ENCODE measurements at places on chromosomes 16 and 17.

- no peak for DNase-seq
These were observed 142.0 kb upstream of the CORO6 start for GRCh38 chr17:29764748-29765147.

DNA sequence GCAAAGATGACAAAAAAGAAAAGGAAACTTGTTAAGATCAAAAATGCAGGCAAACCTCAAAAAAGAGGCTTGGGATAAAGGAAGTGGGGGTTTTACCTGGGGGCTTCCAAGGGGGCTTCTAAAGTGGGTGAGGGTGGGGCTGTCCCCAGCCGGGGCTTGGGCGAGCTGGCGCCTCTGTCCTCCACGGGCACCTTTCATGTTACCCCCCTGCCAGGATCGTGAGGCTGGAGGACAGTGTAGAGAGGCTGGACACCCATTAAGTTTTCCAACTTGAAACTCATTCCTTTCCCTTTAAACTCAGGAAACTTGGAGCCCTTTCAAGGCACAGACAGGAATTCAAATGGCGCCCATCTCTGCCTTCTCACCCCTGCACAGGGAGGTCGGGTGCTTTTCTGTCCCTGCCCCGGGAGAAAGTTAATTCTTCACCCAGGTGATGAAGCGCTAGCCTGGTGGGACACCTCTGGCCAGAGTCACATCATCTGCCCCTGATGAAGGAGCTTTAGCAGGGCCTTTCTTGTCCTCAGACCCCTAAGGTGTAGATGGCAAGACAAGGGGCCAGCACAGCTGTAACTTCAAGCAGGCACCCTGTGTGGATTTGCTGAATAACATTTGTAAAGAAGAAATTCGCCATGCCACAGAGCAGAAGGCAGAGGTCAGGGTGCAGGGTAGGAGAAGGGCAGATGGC is 87.3 kb downstream of the C16orf78 start:
- DNase-seq: no peak

DNA sequence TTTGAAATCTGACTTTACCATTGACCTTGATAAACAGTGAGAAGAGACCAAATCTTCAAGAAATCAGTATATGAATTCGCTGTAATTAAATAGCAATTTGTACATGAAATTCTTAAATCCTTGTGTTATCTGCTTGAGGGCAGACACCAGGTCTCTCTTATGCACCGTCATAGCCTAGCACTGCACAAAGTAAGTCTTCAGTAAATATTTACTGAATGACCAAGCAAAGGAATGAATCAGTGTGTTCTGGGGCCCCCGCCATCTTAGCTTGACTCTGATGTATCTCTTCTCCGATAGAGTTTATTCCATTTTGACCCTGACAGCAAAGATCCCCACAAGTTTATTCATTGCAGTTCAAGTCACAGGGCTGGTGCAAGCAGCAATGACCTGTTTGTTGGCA is 328.0 kb downstream of the TMEM114 start:
- no peak for DNase-seq

- peak; percentile 40 for DNase-seq
These were observed 216 bp downstream of the VPS9D1 start for GRCh38 chr16:89720551-89720812.

DNA sequence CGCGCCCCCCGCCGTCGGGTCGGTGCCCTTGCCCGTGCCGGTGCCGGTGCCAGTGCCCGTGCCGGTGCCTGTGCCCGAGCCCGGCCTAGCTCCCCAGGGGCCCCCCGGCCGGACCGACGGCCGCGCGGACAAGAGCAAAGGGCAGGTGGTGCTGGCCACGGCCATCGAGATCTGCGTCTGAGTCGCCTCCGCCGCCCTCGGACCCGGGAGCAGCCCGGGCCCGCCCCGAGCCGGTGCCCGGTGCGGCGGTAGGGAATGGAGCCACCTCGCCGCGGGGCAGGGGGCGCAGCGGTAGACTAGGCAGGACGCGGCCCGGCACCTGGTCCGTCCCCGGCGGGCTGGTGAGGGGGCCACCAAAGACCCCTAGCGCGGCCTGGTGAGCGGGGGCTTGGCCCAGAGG is 28.4 kb downstream of the SBK1 start:
- DNase-seq: no peak

DNA sequence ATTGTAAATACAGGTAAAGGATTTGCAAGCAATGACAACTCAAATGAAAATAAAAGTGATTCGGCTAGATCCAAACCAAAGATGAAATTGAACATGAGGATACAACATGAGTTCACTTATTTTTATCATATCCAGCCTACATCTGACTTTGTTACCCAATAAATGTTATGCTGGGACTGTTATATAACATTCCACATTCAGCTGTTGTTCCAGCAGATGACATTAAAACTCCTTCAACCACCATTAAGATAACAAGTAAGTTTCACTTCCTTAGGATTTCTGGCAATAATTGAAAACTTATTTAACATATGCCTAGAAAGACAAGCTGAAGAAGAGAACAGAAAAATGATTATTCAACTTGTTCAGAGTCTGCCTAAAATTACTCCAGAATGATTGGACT is 729.4 kb downstream of the CDH11 start:
- DNase-seq: no peak

DNA sequence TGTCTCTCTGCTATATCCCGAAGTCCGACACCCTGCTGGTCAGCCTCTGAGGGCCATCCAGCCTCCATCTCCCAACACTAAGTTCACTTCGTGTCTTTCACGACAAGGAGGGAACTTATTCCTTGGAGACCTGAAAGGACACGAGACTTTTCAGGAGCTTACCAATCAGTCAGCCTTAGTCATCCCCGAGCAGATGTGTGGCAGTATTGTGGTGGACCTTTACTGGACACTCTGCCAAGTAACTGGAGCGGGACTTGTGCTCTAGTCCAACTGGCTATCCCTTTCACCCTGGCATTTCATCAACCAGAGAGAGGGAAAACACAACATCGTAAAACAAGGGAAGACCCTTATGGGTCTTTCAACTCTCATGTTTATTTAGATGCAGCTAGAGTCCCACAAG is 87.1 kb downstream of the EMP2 start:
- DNase-seq: no peak

DNA sequence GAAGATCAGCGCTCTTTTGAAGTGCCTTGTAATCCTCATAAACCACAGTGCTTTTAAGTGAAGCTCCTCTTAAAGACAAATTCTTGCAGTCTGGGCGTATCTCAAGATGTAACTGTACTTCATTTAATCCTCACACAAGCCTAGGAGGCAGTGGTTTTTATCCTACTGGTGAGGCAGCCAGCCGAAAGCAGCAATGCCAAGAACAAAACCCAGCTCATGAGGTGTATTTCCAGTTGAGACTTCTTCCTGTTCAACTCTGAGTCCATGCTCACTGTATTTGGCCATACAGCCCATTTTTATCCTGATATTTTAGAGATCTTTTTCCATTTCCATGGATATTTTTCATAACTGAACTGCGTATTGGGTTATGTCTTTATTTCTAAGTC is 13.7 kb downstream of the CTRB2 start:
- no peak for DNase-seq

- no peak for DNase-seq
These were observed 24.4 kb upstream of the ABAT start for GRCh38 chr16:8649829-8650554.

GRCh38 chr16:10178080-10178479 is 4.1 kb downstream of the GRIN2A start:
- no peak for DNase-seq

GRCh38 chr16:27245276-27246172 is 23.0 kb downstream of the NSMCE1 start:
- DNase-seq: no peak

- no peak for DNase-seq
These were observed 9.3 kb upstream of the DUSP14 start for GRCh38 chr17:37480427-37480826.

GRCh38 chr16:7420079-7420478 is 87.4 kb downstream of the RBFOX1 start:
- no peak for DNase-seq

DNA sequence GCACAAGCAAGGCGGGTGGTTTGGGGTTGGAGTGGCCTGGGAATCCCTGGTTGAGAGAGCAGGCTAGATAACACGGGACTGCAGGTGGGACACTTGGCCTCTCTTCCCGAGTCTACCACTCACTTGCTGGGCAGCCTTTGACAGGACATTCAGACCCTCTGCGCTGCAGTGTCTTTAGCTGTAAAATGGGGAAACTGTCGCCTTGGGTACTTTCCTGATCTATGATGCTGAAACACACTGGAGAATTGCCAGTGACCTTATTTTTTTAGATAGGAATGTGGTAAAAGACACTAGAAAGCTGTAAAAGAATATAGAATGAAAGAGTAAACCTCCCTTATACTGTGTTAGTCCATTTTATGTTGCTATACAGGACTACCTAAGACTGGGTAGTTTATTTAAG is 30.5 kb downstream of the KSR1 start:
- no peak for DNase-seq

DNA sequence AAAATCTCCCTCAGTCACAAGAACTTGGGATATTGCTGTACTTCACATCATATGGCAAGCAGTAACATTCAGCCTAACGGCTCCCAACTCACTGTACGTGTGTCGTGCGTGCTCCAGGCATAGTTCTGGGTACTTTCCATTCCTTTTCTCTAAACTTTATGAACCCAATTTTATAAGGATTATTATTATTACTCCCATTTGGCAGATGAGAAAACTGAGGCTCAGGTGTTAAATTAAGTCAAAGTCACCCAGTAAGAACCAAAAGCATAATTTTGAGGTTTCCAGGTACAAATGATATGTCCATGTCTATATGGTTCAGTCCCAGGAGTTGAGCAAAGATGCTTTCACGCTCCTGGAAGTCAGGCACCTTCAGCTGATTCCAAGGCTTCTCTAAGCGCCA is 4.8 kb upstream of the C1QBP start:
- DNase-seq: no peak

- no peak for DNase-seq
These were observed 96.2 kb downstream of the PGS1 start for GRCh38 chr17:78474614-78475146.

DNA sequence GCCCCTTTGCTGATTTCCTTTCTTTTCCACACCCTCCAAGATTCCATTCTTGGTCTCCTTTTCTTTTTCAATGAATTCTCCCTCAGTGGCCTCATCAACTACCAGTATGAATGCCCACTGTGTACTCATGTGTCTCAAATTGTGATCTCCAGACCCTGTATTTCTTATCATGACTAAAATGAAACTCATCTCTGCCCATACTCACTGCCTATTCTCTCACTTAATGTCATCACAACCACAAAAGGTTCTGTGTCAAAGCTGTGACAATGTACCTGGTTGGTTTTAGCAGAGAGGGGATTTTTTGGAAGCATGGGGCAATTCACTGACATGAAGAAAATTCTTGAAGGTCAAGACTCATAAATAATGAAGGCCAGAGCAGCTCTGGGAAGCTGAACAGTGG is 11.5 kb upstream of the TBX4 start:
- DNase-seq: no peak

DNA sequence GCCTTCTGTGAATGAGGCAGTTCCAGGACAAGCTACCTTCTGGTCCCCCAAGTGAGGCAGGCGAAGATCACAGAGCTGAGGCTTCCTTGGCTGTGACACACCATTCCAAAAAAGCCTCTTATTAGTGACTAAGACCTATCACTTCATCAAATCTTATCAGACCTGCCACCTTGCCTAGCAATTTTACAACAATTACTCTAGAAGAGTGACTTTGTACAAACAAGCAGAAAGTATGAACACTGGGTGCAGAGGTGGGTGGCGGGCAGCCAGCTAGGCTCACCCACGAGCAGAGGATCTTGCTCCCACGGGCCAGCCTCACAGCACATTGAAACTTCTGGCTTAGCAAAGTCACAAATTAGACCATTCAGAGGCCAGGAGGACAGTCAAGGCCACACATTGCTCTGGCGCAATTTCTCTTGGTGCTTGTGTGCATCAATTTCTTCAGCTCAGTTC is 2.2 kb upstream of the ICAM2 start:
- no peak for DNase-seq

DNA sequence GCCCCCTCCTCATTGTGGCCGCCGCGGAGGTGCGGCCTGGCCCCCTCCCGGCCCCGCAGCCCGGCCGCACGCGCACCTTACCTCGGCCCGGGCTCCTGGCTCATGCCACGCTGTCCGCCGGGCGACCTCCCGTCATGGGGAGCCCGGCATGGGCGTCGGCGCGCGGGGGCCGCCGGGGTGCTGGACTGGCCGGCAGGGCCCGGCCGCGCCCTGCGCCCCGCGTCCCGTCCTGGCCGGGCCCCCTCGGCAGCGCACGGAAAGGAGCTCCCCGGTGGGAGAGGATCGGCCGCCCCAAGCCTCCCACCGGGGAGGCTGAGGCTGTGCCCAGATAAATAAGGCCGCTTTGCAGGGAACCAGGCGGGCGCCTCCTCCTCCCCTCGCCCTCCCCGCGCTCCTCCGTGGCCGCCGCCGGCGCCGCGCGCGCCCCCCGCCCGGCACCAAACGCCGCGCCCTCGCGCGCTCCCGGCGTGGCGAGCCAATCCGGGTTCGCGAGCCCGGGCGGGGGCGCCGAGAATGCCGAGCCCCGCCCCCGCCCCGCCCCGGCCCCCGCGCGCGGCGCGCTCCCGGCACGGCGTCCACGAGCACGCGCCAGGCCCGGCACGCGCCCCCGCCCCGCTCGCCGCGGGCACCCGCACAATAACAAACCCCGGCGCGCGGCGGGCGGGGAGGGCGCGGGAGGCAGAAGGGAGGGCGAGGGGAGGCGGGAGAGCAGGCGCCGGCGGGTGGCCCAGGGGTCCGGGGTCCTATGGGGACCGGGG is at the start of gene FBXL16:
TSS of gene FBXL16 (minus strand) at position 371 of the 758 bp plus-strand sequence. CDS start 8,396 bp downstream, outside the sequence.
- peak; percentile 65 for DNase-seq

GRCh38 chr16:27291722-27292240 is 22.0 kb upstream of the IL4R start:
- no peak for DNase-seq

- DNase-seq: no peak
These were observed 55.1 kb downstream of the SOX9 start for GRCh38 chr17:72175787-72176515.

GRCh38 chr17:9977180-9977575 is 72.1 kb upstream of the RCVRN start:
- DNase-seq: no peak

DNA sequence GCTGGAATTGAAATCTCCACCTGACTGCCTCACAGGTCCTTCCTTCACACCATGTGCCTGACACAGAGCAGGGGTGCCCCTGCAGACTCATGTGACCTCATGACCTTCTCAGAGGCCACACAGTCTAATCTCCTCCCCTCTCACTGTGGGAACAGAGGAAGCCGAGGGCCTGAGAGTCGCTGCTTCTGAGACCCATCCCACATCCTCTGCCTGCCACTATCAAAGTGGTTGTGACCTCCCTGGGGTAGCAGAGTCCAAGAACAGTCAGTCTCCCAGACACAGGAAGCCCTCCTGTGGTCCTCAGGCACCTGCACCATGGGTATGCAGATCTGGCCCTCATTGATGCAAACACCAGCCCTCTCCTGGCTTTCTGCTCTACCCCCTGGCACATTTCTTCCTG is 78.5 kb downstream of the RAB11FIP4 start:
- DNase-seq: no peak

GRCh38 chr16:64475627-64476351 is 646.1 kb downstream of the CDH11 start:
- no peak for DNase-seq

Data from posterior cingulate gyrus (tissue), 11 donors.